Left ventricle myocardium inferior (tissue), 1 donor: ENCODE measurements at places on chromosomes 6 and 20.

DNA sequence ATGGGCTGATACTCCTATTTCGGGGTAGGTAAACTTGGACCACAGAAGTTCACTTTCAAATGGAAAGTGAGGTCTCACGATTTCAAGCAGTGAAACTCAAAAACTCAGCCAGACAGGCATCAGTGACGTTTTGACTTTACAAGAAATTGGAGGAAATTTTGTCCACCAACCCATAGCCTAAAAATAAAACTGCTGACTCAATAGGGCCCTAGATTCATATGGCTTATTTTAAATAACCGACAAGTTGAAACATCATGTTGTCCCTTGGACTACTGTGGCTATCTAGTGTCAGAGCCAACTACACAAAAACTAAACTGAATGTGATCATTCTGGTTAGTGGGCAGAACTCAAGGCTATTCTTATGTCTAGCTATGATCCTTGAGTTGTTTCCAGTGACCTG is 486.3 kb downstream of the GRIK2 start:
- DNase-seq: no peak

GRCh38 chr6:167208819-167209576 is 51.2 kb upstream of the GPR31 start:
- DNase-seq: no peak

- DNase-seq: no peak
Observed at GRCh38 chr20:54047720-54048119, 22.7 kb downstream of the BCAS1 start.

GRCh38 chr6:80151635-80152034 is 45.2 kb downstream of the BCKDHB start:
- no peak for DNase-seq

DNA sequence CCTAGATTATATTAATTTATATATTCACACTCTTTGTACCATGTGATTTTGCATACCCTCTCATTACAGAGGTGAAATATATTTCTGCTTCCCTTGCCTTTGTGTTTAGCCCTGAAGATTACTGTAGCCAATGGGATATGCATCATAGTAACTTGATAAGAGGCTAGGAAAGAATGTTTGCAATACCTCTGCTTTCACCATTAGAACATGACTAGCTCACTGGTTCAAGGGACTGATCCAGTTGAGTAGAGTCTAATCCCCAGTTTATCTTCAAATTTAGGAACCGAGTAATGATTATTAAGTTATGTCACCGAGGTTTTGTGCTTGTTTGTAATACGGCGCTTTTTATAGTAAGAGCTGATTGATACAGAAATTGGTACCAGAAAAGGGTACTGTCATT is 552.6 kb upstream of the GJE1 start:
- no peak for DNase-seq

DNA sequence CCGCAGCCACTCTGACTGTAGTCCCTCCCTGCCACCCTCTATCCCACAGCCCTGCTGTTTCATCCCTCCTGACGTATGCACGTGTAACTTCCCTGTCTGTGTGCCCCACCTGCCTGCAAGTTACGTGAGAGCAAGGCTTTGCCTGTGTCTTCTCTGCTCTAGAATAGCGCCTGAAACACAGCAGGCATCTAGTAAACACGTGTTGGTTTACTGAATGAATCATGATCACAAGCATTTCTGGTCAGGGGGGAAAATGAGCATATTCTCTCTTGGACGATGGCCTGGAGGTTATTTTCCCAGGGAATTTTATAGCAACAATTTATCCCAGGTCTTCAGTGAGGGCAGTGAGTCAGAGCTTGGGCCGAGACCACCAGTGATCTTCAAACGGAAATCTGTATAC is 38.3 kb downstream of the PSMG4 start:
- no peak for DNase-seq

- DNase-seq: no peak
Observed at GRCh38 chr6:43107344-43108062, 31.4 kb downstream of the PTK7 start.

- no peak for DNase-seq
Observed at GRCh38 chr6:5007531-5007930, 3.7 kb upstream of the RPP40 start.

DNA sequence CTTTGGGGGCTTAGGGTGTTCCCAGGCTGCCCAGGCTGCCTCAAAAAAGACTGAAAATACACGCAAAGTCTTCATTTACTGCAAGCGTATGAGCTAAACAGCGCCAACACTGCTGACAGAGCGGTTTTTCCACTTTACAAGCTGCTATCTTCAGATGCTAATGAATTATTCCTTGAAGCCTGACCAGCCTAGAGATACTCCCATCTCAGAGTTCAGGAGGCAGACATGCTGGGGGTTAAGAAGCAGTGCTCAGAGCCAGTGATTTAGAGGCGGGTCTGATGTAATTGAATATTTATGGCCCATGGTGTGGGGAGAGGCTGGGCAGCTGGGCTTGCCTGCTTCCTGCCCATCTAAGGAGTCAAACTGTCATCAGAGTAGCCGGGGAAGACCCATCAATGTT is 241.4 kb downstream of the SLC24A3 start:
- no peak for DNase-seq

- no peak for DNase-seq
Observed at GRCh38 chr6:139520321-139520768, 145.9 kb upstream of the CITED2 start.

- no peak for DNase-seq
Observed at GRCh38 chr6:27251112-27251605, 3.7 kb downstream of the PRSS16 start.

GRCh38 chr6:135325624-135326424 is 144.7 kb downstream of the MYB start:
- no peak for DNase-seq
